ENCODE measurements at places on chromosomes 5 and 9.
A peak's percentile ranks its signal among the peaks of the same experiment; 100 is the strongest.

GRCh38 chr5:92494508-92494907 is 1086.5 kb downstream of the NR2F1-AS1 start:
- no peak for DNase-seq

- DNase-seq, result no peak
Observed at GRCh38 chr5:6497262-6497661, 48.6 kb downstream of the UBE2QL1 start.

- DNase-seq, result no peak
Observed at GRCh38 chr5:126235628-126236027, 187.6 kb upstream of the GRAMD2B start.

DNA sequence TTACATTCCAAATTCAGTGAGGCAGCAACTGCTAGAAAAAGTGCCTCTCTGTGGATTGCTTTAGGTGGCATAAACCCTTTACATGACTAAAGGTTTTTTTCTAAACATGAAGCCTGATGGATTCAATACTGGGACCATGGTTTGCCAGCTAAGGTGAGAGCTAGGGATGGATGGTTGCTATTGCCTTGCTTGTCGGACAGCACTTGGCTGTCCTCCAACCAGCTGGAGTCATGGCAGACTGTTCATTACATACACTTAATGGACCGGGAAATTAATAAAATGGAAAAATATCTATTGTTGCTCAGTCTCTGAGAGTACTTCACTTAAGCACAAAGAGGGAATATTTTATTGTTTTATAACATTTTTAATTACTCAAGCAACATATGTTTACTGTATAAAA is 116.9 kb upstream of the TRPC7 start:
- DNase-seq, result no peak

DNA sequence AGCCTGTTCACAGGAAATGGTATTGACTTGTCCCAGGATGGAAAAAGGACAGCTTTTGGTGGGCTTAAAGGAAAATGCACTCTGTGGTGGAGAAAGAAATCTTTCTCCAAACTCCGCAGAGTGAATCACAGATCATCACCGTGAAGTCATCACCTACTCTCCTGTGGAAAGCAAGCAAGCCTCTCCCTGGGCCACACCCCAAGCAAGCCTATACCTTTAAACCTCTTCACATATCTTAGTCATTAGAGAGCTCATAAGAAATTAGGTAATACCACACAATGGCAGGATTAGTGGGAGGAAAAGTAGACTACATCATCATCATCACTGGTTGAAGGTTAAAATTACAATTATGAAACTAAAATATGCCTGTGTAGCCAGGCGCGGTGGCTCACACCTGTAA is 23.2 kb downstream of the TLE1 start:
- no peak for DNase-seq

- DNase-seq, result no peak
Observed at GRCh38 chr9:120708526-120709224, 5.6 kb downstream of the MEGF9 start.

GRCh38 chr9:17509701-17510100 is 69.2 kb upstream of the SH3GL2 start:
- DNase-seq, result no peak

GRCh38 chr5:138351517-138351916 is 968 bp upstream of the KDM3B start:
- no peak for DNase-seq

DNA sequence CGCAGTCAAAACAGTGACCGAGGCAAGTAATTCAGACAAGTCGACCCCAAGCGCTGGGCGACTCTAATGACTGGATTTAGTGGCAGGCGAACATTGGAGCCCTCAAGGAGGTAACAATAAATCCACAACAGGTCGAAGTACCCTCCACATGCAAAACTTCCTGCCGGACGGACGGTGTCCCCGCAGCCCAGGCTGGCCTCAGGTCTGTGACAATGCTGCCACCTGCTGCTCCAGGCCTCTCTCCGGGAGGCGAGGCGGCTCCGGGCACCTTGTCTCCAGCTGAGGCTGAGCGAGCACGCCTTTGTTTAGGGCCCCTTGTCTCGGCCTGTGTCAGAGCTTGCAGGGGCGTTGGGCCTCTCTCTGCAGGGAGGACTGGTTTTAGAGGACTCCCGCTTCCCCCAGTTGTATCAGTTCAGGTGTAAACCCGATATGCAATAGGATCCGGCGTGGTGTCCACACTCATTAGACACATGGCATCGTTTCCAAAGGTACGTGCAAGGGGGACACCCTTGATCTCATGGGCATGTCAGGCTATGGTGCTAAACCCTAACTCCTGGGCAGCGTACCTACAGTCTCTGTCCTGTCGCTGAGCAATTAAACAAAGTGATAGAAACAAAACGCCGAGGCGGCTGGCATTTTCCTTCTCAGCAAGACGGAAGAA is 628.0 kb upstream of the ADAMTS16 start:
- no peak for DNase-seq

DNA sequence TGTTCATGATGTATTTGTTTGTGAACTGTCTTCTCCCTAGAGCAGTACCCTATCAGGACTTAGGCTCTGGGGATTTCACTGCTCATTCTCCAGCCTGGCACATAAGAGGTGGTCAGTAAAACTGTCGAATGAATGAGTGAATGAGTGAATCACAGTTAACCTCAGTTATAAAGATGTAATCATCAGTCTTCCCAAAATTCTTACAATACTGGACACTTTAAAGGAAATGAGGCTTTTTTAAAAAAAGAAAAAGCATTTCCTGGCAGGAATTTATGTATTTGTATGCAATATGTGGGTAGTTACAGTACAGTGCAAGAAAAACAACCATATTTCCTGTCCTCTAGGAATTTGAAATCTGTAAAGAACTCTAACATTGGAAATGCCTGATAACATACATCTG is 59.6 kb downstream of the RAI14 start:
- DNase-seq, result no peak

- no peak for DNase-seq
Observed at GRCh38 chr5:126956991-126957390, 73.4 kb downstream of the MARCHF3 start.

- DNase-seq, result no peak
Observed at GRCh38 chr5:149265597-149265996, 6.1 kb upstream of the AFAP1L1 start.

- peak; percentile 83 for DNase-seq
Observed at GRCh38 chr9:82170866-82171265, 182.3 kb downstream of the SPATA31D1 start.

GRCh38 chr5:141816598-141817399 is 61.4 kb downstream of the PCDH1 start:
- no peak for DNase-seq

- DNase-seq, result no peak
Observed at GRCh38 chr5:132865668-132866341, 464 bp downstream of the GDF9 start.

DNA sequence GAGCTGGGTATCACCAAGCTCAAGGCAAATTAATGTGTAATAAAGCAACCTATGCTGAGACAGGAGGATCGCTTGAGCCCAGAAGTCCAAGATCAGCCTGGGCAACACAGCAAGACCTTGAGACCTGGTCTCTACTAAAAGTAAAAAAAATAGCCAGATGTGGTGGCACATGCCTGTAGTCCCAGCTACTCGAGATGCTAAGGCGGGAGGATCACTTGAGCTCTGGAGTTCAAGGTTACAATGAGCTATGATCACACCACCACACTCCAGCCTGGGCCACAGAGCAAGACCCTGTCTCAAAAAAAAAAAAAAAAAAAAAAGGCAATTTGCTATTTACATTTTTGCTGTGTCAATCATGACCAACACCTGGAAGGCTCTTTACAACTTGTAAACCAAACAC is 5.2 kb downstream of the STRBP start:
- DNase-seq, result no peak

DNA sequence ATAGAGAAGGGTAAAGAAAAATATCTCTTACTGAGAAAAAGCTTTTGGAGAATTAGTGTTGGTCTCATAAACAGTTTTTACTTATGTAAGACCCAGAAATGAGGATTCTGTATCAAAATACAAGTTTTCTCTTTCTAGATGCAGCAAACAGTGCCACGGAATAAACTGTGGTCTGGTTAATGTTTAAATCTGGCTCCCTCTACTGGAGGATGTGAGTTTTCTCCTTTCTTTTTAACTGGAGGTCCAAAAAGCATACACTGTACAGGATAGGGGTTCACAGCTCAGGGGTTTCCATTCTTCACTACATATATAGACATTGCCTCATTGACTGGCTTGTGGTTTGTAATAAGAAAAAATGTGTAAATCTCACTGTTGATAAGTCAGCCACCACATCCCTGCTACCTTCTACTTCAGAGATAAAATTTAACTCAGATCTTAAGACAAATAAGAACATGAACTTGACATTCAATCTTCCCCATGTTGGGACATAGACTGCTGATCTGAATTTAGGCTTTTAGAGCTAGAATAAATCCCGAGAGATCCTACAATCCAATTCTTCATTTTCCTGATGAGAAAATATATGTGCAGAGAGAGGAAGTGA is 98.9 kb downstream of the CFAP95 start:
- DNase-seq, result no peak

GRCh38 chr5:125837866-125838265 is 585.3 kb upstream of the GRAMD2B start:
- no peak for DNase-seq

DNA sequence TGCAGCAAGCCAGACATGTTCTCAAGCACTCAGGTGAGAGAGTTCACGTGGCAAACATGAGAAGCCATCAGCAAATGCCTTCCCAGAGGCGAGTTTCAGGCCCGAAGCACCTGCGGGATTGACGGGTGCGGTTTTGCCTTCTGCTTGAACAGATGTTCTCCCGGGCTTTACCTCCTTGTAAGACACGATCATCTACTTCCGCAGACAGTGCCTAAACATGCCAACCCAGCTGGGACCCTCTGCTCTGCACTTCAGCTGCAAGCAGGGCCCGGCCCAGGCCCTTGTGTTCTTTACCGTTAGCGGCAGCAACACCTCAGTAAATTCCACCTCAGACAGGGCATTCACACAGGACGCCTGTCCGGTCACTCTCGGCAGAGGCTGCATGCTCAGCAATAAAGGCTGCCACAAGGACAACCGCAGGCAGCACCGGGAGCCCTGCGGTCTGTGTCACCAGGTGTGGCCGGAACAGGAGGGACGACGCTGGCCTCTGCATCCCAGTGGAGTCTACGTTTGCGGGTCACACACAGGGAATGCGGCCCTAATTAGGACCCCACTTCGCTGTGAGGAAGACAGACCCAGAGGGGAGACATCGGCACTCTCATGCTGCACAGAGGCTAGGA is 139.6 kb downstream of the ROR2 start:
- DNase-seq, result no peak

GRCh38 chr5:79754865-79755555 is 65.4 kb downstream of the CMYA5 start:
- DNase-seq, result no peak

DNA sequence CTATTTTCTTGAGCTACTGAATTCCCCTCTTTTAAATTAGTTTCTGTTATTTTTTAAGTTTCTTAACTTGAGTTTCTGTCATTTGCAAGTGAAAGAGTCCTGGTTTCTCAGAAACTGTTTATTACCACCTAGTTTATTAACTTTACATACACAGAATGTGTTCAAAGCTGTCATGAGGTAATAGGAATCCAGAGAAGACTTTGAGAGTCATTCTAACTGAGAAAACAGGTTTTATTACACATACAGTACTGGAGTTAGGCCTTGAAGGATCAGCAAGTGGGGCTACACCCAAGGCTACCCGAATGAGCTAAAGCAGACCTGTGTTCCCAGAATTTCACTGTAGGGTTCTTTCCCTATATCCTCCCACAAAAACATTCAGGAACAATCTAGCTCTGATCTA is 33.1 kb downstream of the FAM114A2 start:
- no peak for DNase-seq
